ENCODE measurements at places on chromosomes 3 and 15.

- DNase-seq, result peak; percentile 45
Measured at GRCh38 chr3:47578119-47578632, 489 bp downstream of the CSPG5 start.

GRCh38 chr3:66253790-66254620 is 33.2 kb downstream of the SLC25A26 start:
- DNase-seq, result no peak

GRCh38 chr15:100002086-100002620 is 268.9 kb upstream of the LYSMD4 start:
- no peak for DNase-seq

- DNase-seq, result no peak
Measured at GRCh38 chr3:71530903-71531530, 52.5 kb downstream of the FOXP1 start.
